NCI-H2107 (cell line): ENCODE measurements at places on chromosomes 13 and 19.

DNA sequence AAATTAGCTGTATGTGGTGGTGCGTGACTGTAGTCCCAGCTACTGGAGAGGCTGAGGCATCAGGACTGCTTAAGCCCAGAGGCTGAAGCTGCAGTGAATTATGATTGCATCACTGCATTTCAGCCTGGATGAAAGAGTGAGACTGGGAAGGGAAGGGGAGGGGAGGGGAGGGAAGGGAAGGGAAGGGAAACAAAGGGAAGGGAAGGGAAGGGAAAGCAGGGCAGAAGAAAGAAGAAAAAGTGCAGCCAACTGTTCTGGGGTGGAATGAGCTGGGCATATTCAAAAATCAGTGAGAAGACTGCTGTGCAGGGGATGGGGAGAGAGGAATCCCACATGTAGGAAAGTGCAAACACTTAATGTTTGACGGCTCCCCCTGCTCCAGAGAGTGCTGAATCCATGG is 905.5 kb downstream of the UQCRFS1 start:
- DNase-seq, result no peak

GRCh38 chr19:18058208-18059009 is 28.3 kb downstream of the IL12RB1 start:
- DNase-seq, result peak; percentile 29

DNA sequence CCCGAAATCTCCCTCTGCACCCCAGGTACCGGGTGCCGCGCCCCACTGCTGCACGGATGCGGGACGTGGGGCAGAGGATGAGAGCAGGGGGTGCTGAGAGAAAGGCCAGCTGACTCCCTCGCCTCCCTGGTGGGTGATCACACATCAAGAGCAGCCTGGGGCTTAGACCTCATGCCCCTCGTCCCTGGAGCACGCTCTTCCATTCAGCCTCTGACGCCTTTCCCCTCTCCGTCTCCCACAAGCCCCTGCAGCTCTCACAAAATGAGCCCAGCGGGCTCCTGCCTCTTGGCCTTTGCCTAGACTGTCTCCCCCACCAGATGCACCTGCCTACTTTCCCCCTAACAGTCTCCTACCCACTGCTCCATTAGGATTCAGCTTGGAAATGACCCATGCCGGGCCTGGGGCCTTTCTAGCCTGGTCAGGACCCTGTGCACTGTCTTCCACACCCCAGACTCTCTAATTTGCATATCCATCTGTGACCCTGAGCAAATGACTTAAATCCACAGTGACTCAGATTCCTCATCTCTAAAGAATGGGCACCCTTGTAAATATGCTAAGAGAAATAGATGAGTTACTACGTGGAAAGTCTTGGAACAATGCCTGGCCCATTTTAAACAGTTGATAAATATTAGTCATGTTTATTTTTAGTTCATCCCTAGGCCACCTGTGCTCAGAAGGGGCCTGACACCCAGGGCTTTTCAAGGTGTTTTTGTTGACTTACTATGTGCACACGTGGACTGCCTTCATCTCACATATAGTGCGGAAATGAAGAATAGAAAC is 582 bp upstream of the PTPRH start:
- no peak for DNase-seq

DNA sequence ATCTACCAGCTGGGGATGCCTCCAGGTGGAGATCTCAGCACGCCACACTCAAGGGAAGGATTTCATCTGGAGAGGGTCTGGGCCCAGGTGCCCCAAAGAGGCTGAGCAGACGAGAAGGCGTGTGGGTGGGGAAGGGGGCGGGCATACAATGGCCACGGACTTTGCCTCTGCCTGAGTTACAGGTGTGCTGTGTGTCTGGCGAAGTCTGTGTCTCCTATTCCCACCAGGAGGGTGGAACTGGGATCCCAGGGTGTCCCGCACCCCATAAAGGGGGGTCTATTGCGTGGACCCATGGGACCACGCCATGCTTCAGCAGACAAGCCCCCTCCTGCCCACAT is 3.6 kb downstream of the TLE2 start:
- DNase-seq, result no peak

- DNase-seq, result no peak
Measured at GRCh38 chr19:40335855-40336600, 12.2 kb downstream of the C19orf47 start.

GRCh38 chr13:46160471-46161066 is 21.4 kb downstream of the LCP1 start:
- peak; percentile 17 for DNase-seq

DNA sequence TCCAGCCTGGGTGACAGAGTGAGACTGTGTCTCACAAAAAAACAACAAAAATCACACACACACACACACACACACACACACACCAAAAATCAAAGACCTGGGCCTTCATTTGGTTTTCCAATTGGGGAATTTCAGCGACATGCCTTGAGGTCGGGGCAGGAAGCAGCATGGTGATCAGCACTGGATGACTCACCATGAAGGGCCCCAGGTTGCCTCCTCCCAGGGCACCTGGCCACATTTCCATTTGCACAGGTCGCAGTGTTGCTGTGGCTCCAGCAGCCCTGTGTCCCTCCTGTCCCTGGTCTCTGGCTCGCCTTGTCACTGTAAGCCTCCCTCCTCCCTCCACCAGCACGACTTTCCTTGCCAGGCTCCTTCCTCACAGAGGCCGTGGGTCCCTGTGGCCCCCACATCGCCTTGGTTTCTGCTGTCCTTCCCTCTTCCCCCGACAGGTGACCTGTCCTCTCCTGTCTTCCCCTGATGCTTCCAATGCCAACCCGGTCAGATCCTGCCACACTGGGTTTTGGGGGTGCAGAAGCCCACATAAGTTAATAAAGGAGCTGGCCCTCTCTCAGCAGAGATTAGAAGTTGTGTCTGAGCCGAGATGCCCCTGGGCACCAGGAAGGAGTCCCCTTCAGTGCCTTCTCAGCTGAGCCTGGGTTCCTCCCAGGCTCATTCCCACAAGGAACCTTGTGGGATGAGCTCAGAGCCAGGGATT is 66.7 kb downstream of the GPR12 start:
- no peak for DNase-seq

- DNase-seq, result no peak
Measured at GRCh38 chr13:44174769-44175425, 198.7 kb upstream of the SERP2 start.

DNA sequence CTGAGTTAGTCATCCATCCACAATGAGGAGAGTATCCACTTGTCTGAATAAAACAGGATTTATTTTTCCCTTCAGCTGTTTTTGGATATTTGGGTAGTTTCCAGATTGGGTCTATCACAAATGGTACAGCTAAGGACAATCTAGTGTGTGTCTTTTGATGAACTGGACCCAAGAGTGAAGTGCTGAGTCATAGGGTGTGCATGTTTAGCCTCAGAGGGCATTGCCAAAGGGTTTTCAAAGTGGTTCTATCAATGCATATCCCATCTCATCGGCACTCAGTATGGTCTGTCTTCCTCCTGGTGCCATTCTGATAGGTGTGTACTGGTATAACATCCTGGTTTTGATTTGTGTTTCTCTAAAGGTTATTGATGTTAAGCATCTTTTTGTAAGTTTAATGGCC is 62.3 kb downstream of the GSX1 start:
- DNase-seq, result no peak

- DNase-seq, result no peak
Measured at GRCh38 chr13:61700620-61701019, 285.0 kb upstream of the PCDH20 start.

DNA sequence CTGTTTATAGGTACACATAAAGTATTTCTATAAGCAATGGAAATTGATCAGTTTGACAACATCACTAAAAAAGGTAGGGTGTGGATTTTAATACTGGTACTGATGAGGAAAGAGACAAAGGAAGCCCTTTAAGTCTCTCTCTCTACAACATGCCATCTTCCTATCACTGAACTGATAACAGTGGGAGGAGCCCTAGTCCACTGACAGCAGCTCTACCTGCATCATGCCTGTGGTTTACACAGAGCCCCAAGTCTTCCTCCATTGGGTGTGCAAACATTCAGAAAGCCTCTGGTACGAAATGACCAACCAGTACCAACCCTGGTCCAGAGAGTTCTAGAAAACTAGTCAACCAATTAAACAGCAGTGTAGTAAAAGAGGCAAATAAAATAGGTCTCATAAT is 53.4 kb downstream of the KLF12 start:
- no peak for DNase-seq

DNA sequence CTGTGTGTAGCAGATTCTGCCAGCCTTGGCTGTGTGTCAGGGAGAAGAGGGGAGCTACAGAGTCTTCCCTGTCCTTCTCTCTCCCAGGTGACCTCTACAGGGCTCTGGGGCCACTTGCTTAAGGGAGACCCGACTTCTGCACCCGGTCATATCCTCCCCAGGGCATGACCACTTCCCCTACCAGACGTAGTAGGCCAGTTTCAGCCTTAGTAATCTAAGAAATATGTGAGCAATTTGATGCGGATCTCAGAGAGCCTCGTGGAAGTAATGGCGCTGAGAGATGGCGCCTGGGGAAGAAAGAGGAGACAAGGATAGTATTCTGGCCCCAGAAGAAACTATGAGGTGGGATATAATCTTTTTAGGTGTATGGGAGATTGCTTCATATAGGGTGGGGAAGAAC is 41.9 kb downstream of the NFIX start:
- DNase-seq, result no peak

- no peak for DNase-seq
Measured at GRCh38 chr13:66532146-66532545, 698.0 kb downstream of the PCDH9 start.

DNA sequence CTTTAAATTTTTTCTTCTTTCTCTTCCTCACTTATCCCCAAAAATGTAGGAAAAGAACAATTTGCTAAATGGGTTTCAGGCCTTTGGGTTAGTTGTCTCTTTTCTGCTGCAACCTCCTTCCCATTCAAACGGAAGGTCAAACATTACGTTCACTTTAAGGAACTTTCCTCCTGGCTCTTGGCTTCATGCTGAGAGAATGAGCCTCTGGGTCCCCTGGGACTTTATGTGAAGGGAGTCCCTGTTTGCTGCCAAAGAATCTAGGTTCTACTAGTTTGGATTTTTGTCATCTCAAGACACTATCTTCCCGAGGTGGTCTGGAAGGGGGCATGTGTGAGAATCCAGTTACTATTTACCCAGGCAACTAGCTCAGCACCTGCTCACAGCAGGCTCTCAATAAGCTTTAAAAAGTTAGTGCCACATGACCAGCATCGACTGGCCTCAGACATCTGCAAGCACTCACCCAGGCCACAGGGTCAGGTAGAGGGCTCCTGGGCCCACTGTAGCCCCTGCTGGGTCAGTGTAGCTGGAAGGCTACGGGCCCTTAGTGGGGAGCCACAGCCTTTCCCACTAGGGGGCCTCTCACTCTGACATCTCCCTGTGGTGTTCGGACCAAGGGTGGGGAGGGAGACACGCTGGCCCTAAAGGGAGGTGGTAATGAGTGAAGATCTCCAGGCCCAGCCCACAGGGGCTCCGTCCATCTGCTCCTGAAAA is 40.5 kb downstream of the FAM124A start:
- no peak for DNase-seq

- no peak for DNase-seq
Measured at GRCh38 chr19:369256-369655, 24.7 kb upstream of the MIER2 start.

- DNase-seq, result no peak
Measured at GRCh38 chr19:7554990-7555864, 19.7 kb downstream of the PNPLA6 start.

DNA sequence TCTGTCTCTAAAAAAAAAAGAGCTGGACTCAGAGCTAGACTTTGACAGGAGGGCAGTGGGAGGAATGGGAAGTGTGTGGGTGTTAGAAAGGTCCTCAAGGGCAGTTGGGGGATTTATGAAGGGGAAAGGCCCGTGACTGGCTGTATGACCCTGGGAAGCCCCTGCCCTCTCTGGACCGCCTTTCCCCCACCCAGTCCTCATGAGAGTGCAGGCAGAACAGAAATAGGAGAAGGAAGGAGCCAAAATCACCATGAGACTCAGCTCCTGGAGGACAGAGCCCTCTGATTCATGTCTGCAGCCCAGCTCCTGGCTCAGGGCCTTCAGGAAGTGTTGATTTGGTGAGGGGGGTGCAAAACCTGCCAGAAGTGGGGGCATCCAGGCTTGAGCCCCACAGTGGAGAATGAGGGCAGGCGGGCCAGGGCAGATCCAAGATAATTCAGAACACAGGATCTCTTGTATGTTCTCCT is 8.7 kb upstream of the SMG9 start:
- no peak for DNase-seq

DNA sequence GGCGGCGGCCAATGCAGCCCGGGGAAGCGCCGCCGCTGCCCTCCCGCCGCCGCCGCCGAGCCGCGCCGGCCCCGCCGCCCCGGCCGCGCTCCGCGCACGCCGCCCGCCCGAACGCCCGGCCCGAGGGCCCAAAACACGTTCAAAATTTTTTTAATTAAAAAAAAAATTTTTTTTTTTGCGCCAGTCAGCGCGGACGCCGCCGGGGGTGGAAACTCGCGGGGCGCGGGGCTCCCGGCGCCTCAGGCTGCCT is 468 bp downstream of the HMGB1 start:
- DNase-seq, result no peak

- DNase-seq, result no peak
Measured at GRCh38 chr13:94056362-94056990, 423.0 kb downstream of the DCT start.

DNA sequence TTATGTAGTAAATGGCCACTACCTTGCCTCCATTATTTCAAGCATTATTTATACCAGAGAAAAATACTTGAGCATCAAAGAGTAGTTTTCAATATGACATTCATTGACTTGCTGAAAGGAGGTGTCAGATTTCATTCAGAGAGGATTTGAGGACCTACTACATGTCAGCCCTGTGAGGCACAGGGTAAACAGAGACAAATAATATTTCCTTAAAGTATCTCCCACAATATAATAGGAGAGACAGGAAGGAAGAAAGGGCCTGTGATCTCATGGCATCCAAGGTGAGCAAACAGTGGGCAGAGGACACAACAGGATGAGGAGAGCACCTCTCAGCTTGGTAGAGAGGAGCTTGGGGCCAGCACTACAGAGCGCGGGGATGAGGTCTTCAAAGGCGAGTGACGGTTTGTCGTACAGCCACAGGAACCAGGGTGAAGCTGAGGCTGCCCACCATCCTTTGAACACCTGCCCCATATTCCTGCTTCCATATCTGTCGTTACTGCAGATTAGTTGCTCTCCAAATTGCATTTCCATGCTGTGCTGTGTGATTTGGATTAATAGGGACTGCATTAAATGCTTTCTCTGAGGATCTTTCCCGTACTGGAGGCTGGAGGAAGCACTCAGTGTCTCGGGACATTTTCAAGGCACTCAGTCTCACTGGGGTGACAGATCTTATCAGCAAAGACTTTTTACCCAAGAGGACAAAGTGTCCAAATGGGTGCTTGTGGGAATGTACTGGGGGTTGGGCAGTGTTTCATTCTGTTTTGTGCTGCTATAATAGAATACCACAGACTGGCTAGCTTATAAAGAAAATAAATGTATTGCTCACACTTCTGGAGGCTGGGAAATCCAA is 59.2 kb downstream of the GJA3 start:
- no peak for DNase-seq

GRCh38 chr19:16623576-16623975 is 4.4 kb downstream of the MED26 start:
- no peak for DNase-seq

DNA sequence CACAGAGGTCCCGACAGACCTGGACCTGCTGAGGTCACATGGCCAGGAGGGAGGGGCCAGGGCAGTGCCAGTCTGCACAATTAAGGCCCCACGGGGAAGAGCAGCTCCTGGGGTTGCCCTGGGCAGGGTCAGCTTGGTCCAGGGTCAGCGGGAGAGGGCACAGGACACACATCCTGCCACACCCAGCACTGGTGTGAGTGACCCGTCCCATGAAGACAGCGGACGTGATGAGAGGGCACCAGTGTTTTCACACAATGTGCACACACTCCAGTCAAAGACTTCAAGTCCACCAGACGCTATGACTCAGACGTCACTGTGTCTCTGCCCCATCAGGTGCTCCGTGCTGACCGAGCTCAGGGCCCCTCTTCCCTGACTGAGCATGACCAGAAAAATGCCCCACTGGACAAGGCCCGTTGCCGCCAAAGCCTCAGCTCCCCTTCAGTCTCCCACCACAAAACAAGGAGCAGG is 4.2 kb downstream of the TMEM259 start:
- no peak for DNase-seq
